ENCODE measurements at places on chromosomes 13 and 19.

DNA sequence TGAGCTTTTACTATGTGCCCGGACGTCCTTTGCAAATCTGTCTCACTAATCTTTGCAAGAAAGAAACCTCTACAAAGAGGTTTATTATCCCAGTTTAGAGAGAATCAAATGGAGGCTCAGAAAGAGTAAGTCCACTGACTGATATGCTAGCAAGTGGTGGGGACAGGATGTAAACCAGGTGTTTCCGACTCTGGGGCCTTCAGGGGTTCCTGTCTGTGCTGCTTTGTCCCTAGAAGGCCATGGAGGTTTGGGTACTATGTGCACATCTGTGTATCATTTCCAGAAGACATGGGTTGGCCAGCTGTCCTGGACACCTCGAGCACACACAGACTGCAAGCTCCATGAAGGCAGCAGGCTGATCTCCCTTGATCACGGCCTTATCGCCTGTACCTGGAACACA is 1.2 kb upstream of the KPTN start:
- DNase-seq: no peak

DNA sequence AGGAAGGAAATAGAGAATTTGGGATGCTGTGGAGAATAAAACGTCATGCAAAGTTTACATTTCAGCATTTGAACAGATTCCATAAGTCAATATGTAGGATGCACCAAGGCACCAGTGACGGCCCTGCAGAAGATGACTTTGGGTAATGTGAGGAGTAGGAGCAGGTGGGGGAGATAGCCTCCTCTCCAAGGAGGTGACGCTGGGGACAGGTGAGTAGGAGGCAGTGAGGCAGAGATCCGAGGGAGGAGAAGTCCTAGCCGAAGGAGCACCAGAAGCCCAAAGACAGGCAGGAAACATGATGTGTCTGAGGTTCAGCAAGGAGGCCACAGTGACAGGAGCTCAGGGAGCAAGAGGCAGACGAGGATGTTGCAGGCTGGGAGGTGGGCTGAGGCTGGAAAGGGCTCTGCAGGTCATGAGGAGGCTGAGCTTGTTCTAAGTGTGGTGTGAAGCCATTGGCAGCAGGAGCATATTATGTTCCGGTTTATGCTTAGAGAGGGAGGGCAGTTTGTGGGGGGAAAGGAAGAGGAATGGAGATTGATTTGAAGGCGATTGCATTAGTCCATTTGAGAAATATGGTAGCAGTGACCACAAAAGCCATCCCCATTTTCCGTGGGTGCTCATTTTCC is 55.7 kb upstream of the C1QTNF9 start:
- no peak for DNase-seq

DNA sequence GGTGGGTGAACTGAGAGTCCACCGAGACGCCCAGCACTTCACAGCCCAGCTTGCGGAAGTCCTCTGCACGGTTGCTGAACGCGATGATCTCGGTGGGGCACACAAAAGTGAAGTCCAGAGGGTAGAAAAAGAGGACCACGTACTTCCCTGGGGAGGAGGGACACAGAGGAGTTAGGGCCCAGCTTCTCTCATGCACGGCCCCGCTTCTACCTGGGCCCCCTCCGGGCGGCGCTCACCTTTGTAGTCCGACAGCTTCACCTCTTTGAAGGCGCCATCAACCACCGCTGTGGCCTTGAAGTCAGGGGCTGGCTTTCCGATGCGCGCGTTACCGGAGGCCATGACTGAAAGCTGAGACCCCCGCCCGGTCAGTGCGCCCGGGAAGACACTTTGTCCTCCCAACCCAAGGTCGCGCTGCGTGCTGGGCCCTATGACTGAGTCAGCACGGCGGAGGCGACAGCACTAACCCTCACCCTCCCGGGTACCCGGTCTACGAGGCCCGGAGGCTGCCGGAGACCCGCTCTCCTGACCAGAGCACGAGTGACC is 606 bp downstream of the PRDX2 start:
- DNase-seq: no peak

GRCh38 chr13:43134868-43135267 is 111.5 kb downstream of the DNAJC15 start:
- no peak for DNase-seq

DNA sequence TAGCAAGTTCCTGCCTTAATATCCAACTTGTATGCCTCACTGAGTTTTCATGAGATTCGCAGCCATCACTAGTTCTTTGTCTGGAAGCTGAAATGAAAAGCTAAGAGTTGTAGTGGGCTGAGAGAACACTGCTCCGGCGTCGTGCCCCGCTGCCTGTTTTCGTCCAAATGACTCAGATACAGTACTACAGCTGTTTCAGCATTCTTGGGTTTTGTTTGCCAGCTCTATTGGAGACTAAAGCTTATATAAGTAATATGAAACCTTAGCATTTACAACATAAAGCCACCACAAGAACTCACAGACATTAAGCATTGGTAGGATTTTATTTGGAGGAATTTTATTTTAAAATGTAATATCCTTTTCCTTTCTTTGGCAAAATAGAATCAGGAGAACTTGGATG is 299.7 kb downstream of the DLEU7 start:
- peak; percentile 82 for DNase-seq

DNA sequence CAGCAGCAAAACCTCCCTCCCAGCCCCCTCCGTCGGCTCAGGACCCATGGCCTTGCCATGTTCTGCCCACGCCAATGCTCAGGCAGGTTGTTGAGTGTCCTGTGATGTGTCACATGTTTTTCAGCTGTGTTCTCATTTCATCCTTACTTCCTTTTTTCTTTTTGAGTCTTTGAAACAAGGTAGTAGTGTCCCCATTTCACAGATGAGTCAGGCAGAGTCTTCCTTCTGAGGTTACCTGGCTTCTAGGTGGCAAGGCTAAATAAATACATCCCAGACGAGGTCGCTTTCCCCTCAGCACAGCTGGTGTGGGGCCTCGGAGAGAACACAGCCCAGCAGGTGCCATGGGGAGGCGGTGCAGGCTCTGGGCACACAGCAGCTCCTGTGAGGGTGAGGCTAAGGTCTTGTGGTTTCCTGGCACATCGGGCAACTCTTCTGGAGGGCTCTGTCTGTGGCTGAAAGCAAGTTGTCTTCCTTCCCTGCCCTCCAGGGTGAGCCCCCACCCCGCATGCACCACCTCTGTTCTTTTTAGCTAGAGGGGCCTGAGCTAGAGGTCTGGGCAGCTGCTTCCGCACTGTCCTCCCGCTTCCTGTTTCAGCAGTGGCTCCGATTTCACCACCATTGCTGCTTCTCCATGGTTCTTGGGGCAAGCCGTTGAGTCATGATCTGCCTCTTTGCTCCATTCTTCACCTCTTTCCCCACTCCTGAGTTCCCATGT is 15.1 kb downstream of the PRAM1 start:
- DNase-seq: no peak

DNA sequence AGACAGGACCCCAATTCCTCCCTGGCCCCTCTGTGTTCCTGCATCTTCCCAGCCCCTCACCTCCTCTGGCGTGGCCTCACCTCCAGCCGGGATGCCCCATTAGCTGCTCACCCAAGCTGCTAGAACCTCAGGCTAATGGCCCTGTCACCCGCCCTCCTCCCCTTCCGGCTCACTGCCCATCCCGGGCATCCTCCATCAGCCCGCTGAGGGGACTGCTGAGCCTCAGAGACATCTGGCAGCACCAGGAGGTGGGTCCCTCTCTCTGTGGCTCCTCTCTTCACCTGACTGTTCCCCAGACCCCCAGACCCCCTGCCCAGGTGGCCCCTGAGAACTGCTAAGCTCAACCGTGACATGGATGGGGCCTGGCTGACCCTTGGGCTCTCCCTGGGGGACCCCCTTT is 2.9 kb downstream of the FFAR1 start:
- DNase-seq: no peak

DNA sequence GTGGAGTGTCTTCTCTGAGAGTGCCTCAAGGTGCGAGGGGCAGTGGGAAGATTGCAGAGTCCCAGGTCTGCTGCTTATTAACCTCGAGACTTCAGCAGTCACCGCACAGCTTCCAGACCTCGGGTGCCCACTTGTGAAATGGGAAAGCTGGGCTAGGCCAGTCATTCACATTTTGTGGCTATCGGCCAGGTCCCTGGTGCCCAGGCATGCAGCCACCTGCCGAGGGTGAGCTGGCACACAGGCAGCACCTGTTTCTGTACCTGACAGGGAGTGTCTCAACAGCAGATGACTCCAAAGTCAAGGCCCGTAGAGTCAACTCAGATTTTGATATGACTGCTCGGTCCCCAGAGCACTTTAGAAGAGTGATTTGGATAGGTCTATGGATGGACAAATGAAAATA is 21.9 kb downstream of the UQCRFS1 start:
- no peak for DNase-seq

DNA sequence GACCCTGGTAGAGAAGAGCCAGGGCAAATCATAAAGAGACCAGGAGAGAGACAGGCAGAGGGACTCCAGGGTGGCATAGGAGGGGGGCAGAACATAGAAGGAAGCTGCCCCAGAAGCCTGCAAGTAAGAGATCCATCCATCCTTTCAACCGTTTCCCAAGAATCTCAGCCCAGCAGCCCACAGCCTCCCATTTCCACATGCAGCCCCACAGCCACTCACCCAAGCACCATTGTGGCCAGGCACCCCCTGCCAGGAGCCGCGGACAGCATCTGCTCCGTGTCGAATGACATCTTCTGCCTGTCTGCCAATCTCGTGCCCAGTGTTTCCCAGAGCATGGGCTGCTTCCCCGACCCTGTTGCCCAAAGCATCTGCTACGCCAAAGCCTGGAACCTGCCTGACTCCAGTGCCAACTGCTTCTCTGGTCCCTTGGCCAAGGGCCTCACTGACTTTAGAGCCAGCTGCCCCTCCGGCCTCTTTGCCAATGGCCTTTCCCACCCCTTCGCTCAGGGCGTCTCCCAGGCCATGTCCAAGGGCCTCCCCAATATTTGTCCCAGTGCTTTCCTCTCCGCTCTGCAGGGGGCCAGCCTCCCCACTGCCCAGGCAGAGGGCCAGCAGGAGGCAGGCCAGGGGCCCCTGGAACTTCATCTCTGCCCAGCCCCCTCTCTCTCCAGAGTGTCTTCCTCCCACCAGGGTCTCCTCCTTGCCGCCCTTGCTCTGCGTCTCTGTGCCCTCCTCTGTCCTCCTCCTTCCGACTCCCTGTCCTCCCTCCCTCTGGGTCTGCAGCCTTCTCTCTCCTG is 420 bp downstream of the DMKN start:
- DNase-seq: no peak

DNA sequence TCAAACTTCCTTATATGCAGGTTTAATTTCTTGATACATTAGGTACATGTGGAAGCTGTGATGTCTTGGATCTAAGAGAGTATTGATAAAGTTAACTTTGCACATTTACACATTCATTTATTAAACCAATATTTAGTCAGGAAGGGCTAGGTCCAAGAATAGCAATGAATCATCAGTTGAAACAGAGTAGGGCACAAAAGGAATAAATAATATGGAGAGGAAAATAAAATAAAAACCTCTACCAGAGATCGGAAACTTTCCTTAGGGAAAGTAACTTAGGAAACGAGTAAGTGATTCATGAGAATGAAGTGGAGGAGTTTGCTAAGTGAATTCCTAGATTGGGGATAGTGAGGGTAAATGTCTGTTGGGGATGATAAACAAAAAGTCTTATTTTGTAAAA is 259.4 kb upstream of the DACH1 start:
- DNase-seq: no peak

GRCh38 chr19:18852648-18853047 is 20.9 kb downstream of the UPF1 start:
- DNase-seq: no peak

DNA sequence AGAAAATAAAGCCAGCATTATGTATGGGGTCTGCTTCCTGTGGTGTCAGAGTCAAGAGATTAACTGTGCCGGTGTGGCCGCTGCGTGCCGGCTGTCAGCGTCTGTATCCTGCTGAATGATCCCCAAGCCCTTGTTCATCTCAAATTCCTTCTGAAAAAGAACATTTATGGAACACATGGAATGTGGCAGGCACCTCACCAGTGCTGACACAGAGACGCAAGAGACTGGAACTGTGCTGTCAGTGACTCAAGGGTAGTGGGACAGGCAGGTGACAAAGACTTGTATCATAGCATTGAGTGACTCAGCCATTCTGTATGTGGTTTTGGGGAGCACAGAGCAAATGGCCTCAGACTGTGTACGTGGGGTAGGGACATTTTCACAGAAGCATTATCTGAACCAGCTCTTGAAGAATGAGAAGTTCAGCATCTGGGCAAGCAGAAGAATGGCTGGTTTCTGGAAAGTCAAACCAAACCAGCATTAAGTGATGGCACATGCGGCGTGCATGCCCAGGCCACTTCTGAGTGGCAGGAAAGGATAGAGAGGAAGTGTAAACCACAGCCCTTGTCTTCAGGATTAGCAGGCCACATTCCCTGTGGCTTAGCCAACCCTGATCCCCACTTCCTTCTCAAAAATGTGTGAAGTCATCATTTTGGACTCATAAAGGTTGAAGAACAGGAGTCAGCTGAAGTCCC is 54.0 kb upstream of the IRS2 start:
- DNase-seq: no peak

DNA sequence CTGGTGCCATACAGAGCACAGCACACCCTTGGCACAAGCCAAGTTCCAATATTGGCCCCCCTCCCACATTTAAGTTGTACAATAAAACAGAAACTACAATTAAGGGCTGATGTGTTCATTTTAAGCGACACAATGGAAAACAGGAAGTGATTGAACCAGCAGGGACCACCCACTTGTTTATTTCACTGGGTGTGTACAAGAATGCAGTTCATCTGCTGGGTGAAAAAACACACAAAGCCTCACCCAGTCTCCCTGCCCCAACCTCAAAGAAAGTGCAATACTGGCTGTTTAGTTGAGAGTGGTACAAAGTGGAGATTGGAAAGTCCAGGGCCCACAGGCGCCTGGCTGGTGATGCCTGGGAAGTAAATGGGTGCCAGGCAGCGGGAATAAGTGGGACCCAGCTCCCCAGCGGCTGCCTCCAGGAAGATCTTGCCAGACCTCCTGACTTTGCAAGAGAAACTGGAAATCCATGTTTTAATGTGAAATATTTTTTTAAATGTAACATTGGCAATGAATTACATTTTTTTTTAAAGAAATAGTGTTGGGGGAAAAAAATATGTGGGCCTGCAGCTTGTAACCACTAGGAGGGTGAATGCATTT is 322.1 kb downstream of the ZNF536 start:
- DNase-seq: no peak

GRCh38 chr13:26920614-26921355 is 160.2 kb upstream of the GPR12 start:
- peak; percentile 23 for DNase-seq

- DNase-seq: no peak
These were observed 302.2 kb downstream of the EFNB2 start for GRCh38 chr13:106233134-106233735.
